ENCODE measurements at places on chromosomes 2 and 18.

DNA sequence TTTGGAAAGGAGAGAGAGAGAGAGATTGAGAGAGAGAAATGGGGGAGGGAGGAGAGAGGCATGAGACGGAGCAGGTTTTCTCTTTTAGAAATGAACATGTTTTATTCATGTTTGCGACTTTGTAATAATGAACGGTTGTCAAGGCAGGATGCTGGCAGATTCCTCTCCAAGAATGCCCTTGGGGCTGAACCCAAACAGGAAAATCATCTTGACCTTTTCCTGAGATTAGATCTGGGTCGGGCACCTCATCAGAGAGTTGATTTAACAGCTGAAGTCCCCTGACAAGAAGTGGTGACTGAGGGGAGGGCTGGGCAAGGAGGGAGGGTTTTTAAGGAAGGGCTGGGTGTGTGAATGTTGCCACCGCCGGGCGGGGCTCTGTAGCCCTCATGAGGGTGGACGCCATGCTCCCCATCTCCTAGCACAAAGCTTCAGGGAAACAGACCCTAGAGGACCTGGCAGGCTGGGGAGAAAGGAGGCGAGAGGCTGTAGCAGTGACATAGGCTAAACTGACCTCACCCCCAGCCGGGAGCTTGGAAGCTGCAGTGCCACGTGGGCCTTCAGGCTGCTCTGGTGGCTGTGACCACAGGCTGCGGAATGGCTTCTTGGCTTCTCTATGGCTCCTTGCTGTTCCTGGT is 60.0 kb downstream of the LIPG start:
- DNase-seq: no peak

GRCh38 chr2:141493936-141494335 is 636.9 kb downstream of the LRP1B start:
- no peak for DNase-seq

- no peak for DNase-seq
Observed at GRCh38 chr2:241379481-241380480, 23.7 kb downstream of the FARP2 start.

DNA sequence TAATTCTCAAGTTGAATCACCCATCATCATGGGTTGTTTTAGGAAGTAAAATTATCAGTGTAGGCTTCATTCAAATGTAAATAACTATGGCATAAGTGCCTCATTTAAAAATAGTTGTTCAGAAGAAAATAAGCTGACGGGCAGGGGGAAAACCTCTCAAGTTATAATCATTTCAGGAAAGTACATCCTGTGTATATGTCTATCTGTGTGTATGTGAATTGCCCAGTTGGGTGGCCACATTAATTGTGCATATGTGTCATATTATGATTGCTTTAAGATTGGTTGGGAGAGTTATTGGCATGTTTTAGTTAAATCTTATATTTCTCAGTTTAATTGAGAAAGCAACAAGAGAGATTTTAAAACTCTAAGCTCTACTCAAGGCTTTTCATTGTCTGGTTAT is 282.8 kb upstream of the VWC2L start:
- DNase-seq: no peak

- no peak for DNase-seq
Observed at GRCh38 chr18:35019933-35020332, 21.3 kb upstream of the MAPRE2 start.

DNA sequence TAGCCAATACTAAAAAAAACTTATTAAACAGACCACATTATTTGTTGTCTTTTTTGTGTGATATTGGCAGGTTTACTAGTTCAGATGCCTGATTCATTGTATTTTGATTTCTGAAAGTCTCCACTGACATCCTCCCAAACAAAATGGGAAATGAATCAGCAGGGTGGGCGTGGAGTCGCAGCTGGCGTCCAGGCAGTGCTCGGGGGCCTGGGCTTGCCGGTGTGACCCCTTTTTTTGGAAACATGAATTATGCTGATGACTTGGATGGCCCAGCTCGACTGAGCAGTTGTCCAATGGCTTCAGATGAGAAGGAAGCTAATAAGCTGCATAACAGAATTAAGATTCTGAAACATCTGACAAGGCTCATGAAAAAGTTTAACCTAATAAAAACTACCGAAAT is 1.7 kb upstream of the KCNG2 start:
- DNase-seq: no peak

- DNase-seq: no peak
Observed at GRCh38 chr2:56182420-56182819, 1.4 kb upstream of the CCDC85A start.

- no peak for DNase-seq
Observed at GRCh38 chr2:194327196-194327888, 1329.7 kb upstream of the SLC39A10 start.

GRCh38 chr2:98805412-98806171 is 74.7 kb upstream of the MGAT4A start:
- DNase-seq: no peak

DNA sequence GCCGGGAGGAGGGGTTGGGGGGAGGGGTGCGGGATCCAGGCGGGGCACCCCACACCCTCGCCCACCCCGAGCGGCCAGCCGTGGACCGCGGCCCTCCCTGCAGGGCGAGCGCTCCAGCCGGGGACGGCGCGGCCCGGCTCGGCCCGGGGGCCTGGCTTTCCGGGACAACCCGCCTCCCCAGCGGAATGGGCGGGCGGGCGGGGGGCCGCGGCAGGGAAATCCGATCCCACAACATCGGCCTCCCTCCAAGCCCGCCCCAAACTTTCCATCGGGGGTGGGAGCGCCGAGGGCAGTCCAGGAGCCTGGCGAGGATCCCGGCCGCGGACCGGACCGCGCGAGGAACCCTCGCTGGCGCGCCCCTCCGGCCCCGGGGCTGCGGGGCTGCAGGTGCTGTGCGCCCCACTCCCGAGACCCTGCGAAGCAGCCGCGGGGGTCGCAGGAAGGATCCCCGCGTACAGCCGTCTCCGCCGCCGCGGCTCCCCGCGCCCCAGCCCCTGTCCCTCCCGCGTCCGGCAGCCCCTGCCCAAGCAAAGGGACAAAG is 529 bp downstream of the SEMA4C start:
- DNase-seq: peak; percentile 71

GRCh38 chr2:42987112-42987922 is 194.9 kb upstream of the HAAO start:
- no peak for DNase-seq

- no peak for DNase-seq
Observed at GRCh38 chr18:27227721-27228120, 42.6 kb upstream of the CHST9 start.

DNA sequence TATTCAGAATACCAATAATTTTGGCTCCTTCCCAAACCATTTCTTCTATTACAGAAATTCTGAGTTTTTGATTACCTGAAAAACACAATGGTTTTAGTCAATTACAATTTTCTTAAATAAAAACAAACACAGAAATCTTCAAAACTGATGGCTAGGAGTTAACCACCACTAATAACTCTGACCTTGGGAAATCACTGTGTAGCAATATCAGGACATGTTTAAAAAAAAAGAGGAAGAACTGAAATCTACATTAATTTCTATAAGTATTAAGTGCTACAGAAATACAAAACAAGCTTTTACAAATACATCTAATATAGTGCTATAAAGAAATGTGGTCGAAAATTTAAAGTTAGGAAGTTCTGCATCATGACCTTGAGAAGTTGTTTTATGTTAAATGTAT is 14.9 kb downstream of the L3MBTL4 start:
- DNase-seq: no peak

GRCh38 chr2:101718479-101718878 is 21.0 kb downstream of the MAP4K4 start:
- DNase-seq: no peak

Data from NCI-H526 (cell line).